ENCODE measurements at places on chromosomes 5 and 9.

GRCh38 chr5:17794201-17794600, 159.9 kb downstream of the TAF11L14 start:
- DNase-seq: no peak

GRCh38 chr9:131036529-131037334, 27.8 kb downstream of the LAMC3 start:
- no peak for DNase-seq

- no peak for DNase-seq
These were observed 13.5 kb downstream of the ABCA1 start for GRCh38 chr9:104914466-104914865.

- DNase-seq: no peak
These were observed 47.1 kb upstream of the RAI14 start for GRCh38 chr5:34608859-34609648.

DNA sequence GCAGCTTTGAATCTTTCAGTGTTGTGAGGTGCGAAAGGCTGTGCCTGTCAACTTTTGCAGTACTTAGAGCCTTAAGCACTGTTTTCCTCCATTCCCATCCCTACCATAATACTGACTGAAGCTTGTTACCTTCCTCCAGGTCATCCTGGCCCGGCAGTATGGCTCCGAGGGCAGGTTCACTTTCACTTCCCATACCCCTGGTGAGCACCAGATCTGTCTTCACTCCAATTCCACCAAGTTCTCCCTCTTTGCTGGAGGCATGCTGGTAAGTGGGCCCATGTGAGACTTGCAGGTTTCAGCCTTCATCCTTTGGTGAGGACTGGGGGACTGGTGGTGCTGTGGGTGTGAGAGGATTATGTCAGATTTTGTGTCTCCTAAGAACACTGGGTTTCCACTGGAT, 1.5 kb downstream of the TMED9 start:
- no peak for DNase-seq

GRCh38 chr5:74212336-74212735, 428.2 kb downstream of the ENC1 start:
- DNase-seq: no peak

DNA sequence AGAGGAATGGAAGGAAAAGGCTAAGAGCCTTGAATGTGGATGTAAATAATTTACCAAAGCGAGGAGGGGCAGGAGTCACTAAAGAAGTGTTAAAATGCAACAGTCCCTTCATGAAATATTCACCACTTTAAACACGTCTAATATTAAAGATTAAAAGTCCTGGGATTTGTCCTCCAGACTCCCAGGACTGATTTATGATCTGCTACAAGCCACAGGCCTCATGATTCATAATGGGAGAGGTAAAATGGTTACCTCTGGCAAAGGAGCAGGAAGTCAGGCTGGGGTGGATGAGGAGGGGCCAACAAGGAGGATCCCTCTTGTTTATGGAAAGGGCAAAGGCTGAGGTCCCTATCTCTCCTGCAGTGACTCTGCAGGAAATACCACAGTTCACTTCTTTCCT, 292.4 kb downstream of the TRIM32 start:
- DNase-seq: no peak

DNA sequence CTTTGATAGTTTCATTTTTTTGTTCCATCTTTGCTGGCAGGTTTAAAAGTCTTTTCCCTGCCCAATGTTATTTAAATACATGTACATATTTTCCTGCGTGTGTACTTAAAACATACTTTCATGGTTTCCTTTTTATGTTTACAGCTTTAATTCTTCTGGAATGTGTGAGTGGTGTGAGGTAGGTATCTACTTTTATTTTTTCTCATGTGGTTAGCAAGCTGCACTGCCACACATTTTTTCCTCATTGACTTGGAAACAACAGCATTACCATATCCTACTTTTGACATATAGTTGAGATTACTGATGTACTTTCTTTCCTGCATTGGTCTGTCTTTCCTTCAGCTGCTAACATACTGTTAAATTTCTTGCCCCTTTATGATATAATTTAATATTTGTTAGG, 51.4 kb upstream of the COL15A1 start:
- DNase-seq: no peak

DNA sequence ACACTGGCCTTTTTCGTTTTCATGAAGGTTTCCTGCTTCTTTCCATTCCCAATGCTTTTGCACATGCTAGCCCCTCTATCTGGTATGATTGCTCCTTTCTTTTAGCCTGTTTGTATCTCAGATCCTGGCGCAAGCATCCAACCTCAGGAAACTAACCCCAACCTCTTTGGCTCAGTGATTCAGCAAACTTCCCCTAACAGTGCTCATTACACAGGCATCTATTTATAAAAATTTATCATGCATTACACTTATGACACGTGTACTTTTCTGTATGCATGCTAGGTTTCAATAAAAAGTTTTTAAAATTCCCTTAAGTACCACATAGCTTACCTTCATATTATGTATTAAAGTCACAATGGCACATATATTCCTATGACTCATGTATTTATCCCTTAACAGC, 218.9 kb downstream of the EPB41L4A start:
- no peak for DNase-seq
